8988T (cell line): ENCODE measurements at places on chromosomes 3 and 15.

- DNase-seq, result no peak
Observed at GRCh38 chr3:123656691-123657090, 71.8 kb upstream of the HACD2 start.

GRCh38 chr15:94198633-94199032 is 32.7 kb upstream of the MCTP2 start:
- no peak for DNase-seq

- DNase-seq, result no peak
Observed at GRCh38 chr3:190494907-190495306, 19.0 kb upstream of the IL1RAP start.

DNA sequence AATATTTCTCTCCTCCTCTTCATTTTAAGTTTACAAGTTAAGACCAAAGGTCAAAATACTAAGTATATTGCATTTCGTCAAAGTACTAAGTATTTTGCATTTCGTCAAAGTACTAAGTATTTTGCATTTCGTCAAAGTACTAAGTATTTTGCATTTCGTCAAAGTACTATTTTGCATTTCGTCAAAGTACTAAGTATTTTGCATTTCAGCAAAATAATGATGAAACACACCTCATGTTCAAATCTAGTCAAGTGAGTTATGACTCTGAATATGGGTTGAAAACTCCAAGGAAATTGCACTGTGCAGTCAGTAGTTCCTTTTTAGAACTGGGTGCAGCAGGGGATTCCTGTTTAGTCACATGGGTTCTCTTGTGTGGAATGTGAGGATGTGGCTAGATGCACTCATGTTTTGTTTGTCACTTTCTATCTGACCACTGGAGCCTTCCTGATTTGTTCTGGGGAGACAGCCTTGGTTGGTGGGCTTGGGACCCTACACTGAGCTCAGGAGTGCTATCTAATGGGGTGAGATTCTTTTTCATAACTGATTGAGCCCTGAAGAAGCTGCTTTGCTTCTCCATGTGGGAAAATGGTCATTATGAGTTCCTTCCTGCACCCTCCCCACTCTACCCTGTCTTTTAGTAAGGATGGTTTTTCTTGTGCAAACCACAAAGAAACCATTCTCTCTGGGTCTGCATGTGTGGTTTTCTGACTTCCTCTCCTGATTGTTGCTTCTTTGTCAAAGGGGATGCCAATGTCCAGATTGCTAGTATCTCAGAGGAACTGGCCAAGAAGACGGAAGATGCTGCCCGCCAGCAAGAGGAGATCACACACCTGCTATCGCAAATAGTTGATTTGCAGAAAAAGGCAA is 73.4 kb downstream of the CCK start:
- DNase-seq, result no peak

DNA sequence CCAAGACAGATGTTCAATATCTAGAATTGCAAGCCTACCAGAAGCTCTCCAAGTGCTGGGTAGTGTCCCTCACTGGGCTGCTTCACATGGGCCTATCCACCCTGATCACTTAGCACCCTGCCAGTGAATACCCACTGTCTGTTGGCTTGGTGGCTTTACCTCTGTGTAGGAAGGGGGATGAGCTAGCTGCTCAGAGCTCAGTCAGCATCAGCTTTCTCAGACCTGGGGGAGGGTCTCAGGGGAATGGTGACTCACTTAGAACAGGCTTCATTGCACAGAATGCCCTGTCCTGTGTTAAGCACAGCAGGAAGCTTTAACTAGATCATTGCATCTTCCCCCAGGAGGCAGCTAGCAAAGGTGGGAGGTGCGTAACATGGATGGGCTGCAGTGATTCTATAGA is 209.8 kb downstream of the PDCD6IP start:
- no peak for DNase-seq

- peak; percentile 18 for DNase-seq
Observed at GRCh38 chr15:100627789-100628395, 25.5 kb downstream of the ASB7 start.

DNA sequence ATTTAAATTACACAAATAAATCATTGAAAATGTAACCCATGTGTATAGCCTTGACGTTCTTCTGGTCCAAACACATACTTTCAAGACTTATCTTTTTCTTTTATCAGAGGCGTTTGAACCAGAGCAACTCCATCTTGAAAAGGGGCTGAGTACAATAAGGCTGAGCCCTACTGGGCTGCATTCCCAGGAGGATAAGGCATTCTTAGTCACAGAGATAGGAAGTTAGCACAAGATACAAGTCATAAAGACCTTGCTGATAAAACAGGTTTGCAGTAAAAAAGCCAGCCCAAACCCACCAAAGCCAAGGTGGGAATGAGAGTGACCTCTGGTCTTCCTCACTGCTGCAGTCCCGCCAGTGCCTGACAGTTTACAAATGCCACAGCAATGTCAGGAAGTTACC is 101.0 kb upstream of the IGSF10 start:
- no peak for DNase-seq

- DNase-seq, result no peak
Observed at GRCh38 chr3:185069037-185070030, 83.5 kb downstream of the C3orf70 start.

GRCh38 chr3:189304465-189305351 is 132.9 kb downstream of the TPRG1 start:
- DNase-seq, result no peak

DNA sequence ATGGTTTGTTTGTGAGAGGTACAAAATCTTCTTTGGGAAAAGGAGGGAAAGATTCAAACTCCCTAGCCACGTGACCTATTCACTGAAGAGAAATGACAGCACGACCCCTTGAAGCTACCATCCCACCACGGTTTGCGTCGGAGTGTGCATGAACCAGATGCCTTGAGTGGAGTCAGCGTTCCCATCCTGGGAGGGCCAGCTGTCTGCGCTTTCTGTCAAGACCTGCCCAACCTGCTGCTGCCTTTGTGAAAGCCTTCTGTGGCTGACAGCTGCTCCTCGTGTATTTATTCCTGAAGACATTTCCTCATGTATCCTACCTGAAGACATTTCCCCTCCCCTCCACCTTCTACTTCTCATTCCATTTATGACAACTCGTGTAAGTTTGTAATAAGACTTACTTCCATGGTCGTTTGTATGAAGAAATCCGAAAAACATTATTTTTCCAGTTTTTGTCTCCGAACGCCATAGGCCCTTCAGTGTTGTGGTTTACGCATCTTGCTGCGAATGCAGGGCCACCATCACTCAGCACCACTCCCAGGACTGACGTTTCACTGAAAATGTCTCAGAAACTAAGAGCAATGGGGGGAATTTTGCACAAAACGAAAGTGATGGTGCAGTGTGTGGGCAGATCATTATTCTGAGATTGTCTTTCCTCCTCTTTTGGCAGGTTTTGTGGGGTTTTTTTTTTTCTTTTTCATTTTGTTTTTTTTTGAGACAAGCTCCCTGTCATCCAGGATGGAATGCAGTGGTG is 18.9 kb downstream of the EBLN2 start:
- DNase-seq, result no peak

DNA sequence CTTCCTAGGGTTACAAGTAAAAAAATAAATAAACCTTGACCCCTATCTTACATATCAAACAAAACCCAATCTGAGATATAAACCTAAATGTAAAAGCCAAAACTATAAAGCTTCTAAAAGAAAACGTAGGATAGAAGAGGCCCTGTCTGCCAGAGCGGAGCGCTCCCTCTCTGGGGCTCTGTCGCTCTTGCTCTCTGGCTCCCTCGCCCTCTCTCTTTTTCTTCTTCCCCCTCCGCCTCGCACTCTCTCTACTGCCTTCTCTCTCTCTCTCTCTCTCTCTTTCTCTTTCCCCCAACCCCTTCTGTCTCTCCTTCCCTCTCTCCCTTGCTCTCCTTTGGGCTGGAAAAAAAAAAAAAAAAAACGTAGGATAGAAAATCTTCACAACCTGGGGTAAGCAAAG is 21.6 kb downstream of the RYK start:
- DNase-seq, result no peak

DNA sequence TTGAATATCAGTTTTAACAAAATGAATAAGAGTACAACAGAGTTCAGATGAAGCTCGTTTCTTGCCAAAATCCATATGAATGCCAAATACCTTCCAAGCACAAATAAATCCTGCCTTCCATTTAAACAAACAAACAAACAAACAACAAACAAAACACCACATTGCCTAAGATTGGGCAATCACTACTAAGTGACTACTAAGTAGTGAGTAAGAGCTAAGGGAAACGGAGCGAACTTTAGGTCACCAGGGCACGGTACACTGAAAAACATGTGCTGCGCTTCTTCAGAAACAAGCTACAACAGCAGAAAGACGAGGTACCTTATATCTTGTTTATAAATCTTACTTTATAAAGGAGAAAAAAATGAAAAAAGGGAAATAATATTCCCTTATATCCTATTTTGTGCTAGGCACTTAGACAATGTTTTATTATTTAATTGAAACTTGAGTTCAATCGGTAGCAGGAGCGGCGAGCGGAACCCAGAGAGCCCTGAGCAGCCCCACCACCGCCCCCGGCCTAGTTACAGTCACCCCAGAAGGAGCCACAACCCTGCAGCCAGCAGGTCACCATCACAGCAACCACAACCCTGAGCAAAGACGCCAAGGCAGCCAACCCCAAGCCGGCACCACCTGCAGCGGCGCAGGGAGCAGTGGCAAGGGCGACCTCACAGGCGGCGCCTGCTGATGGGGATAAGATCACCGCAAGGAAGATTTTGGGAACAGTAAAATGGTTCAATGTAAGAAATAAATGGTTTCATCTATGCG is 216.9 kb downstream of the ZBTB20 start:
- no peak for DNase-seq

- no peak for DNase-seq
Observed at GRCh38 chr3:56759532-56759931, 42.2 kb downstream of the ARHGEF3 start.

DNA sequence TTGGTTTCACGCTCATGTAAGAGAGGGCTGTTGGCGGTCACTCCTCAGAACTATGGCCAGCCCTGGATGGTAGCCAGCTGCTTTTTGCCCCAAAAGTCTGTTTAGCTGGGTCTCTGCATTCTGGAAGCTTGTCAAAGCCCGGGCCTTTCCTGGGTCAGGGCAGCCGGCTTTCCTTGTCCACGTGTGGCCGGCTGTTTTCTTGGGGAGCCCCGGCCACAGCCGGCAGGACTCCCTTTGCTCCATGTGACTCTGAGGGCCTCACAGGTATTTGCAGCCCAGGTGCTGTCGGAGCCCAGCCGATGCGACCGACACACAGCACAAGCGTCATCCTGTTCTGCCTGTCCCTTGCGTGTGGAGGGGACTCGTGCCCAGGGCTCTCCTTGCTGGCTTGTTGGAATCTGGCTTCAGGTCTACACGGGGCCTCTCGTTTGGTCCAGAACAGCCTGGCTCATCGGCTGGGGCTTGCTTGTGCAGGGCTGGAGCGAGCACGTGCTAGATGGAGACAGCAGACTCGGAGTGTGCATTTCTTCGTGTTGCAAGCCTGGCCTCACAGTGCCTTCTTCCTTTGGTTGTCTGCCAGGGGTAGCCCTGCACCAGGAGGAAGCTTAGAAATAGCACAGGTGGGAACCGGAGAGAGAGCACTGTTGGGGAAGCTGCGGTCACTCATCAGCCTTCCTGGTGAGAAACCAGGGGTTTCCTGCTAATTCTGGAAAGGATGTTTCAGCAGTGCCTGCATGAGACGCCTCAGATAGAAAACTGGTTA is 51.5 kb downstream of the PGPEP1L start:
- DNase-seq, result no peak

DNA sequence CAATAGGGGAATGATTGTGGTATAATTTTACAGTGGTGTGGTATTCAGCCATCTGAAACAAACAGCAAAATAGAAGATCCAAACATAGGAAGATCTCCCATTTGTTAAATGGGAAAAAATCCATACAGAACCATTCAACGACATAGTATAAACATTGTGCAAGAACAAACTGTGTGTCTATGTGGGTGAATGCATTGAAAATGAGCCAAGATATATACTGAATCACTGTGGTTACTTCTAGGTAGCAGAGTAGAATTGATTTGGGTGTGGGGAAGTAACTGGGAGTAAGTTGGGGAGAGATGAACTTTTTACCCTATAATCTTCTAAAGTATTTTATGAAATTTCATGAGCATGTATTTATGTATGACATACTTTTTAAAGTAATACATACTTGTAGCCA is 123.1 kb upstream of the UMPS start:
- no peak for DNase-seq

GRCh38 chr3:134357261-134357913 is 16.9 kb downstream of the AMOTL2 start:
- DNase-seq, result no peak

DNA sequence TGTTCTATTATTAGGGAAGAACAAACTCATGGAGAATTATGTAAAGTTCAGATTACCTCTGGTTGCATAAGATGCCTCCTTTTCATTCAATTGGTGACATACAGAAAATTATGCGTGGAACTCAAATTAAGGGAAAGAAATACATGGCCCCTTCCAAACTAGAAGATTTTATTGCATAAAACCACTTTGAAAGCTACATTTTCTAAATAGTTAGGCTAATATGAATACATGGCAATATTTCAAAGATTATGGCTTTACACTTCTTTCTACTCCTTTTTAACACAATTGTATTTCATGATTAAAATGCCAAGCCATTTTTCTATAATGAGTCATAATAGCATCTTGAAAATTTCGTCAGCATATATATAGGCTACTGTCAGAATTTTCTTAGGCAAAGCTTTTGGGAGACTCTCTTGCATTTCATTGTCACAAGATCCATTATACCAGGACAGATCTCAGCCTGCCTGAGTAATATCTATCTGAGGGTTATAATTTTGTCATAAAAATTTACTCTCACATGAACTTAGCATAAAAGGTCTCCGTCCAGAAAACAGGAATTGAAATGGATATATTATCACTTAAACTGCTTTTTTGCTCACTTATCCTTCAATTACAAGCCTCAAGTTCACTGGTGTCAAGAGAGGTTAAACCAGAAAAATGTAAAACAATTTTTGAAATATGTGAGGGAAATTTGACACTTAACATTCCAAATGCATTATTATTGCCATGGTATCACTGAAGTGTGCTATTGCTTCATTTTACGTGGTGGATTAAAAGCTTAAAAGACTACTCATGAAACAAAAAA is 37.1 kb downstream of the CPA3 start:
- no peak for DNase-seq

DNA sequence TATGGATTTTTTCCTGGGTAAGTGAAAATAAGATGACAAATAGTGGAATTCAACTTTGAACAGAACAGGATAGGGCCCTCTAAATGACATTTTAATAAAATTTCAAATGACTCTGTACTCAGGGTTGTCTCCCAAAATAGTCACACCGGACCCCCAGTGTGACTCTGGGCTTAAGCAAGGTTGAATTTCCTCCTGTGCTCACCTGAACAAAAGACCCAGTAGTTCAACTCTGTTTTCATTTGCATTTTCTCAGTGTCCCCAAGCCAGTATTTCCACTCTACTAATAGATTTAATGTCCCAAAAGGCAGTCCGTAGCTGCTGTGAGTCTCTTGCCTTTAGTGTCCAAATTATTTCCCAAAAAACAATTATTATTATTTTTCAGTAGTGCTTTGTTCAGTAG is 296.6 kb downstream of the PLOD2 start:
- DNase-seq, result no peak

GRCh38 chr3:50237754-50238548 is 1.9 kb downstream of the GNAI2 start:
- DNase-seq, result peak; percentile 95
